Sigmoid colon (tissue), 7 donors: ENCODE measurements at places on chromosomes 11 and 22. TPM values are rescaled to one million over a fixed set of nuclear protein-coding genes. Genes with fewer than 3 reads are reported as not detected.

LGALS12 gene
- total RNA-seq, result 5.4 TPM

ZBTB44 gene
- total RNA-seq, result 162 TPM

RAB38 gene
- 1.2 TPM for total RNA-seq

RFPL2 gene
- not detected for total RNA-seq

OR52K2 gene
- total RNA-seq, result 0.41 TPM

CYTH4 gene
- total RNA-seq, result 6.1 TPM

ARSA gene
- 22.8 TPM for total RNA-seq

NRIP3 gene
- total RNA-seq, result 3.6 TPM

CRKL gene
- total RNA-seq, result 37.1 TPM

C1QTNF4 gene
- total RNA-seq, result 6.1 TPM

MMP27 gene
- not detected for total RNA-seq

CSNK2A3 gene
- 0.33 TPM for total RNA-seq

LYVE1 gene
- 158 TPM for total RNA-seq

DNA sequence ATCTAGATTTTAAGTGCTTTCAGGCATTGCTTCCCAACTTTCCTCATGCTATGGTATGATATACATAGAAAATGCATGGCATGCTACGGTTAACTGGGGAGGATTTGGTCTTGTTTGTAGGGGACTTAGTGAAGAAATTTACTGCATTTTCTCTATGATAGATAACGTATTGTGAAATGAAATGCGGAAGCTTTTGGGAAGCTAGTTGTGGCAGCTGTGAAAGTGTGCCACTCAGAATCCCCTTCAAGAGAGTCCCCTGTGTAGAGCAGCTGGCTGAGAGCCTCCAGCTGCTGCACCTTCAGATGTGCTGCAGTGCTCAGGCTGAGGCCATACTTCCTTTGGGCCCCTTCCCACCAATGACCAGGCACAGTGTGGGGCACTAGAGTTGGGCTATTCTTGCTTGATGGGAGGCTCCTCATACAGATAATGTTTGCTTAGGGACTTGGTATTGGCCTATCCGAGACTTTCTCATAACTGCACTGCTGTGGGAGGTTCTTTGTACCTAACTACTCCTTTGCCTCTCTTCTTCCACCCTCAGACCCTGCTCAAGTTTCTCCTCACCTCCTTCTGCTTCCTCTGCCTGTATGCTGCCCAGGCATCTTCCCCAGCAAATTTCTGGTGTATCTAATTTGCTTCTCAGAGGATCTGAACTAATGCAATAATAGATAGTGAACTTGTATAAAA is 67.3 kb downstream of the HIPK3 start:
- DNase-seq, result no peak

DNA sequence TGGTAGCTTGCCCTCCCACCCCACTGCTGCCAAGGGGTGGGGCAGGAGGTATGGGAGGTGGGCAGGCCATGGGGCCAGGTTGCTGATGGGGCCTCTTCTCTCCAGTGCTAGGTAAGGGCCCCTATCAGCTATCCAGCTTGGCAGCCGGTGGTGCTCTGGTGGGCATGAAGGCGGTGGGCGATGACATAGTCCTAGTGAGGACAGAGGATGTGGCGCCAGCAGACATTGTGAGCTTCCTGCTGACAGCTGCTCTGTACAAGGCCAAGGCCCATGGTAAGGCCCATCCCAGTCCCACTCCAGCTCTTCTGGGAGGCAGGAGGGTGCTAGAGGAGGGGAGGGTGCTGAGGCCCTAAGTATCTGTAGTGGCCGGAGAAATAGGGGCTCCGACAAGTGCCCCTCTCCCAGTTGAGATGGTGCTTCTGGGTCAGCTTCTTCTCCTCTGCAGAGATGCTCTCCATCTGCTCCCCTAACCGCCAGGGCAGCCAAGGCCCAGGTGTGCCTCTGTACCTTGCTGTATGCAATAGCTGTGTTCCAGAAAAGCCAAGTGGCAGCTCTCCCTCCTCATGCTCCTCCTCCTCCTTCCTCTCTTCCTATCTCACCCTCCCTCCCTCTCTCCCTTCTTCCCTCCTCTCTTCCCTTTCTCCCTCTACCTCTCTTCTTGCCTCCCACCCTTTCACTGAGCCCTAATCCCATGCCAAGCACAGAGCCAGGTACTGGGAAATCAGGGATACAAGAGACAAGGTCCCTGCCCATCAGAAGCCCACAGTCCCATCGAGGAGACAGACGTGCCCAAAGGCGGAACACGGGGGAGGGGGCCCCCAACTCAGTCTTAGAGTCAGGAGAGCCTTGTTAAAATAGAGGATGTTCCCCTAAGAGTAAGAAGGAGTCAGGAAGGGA is 55.3 kb downstream of the OTOG start:
- peak; percentile 40 for DNase-seq

- peak; percentile 61 for DNase-seq
Observed at GRCh38 chr11:68905421-68906360, 2.0 kb downstream of the IGHMBP2 start.

DNA sequence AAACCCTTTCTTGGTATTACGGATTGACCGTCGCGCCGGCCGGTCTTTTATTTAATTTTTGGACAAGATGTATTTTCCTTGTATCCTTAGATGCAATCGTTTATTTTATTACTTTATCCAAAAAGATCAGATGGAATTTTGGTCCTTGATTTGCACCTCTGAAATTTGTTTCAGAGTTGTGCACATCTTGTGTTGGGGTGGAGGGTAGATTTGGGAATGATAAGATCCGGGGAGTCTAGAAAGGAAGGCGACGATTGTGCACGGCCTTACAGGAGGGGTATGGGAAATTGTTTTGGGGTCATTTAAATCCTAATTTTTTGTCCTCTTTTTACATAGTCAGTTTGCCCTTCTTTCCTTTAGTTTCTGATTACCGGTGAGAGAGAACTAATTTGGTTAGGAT is 1.4 kb downstream of the KDM2A start:
- DNase-seq, result no peak

- DNase-seq, result no peak
Observed at GRCh38 chr11:85098996-85099395, 528.1 kb downstream of the DLG2 start.

- peak; percentile 63 for DNase-seq
Observed at GRCh38 chr11:124867700-124868099, 2.5 kb downstream of the ROBO3 start.

- no peak for DNase-seq
Observed at GRCh38 chr11:4454021-4454420, 4.9 kb downstream of the OR52K2 start.

DNA sequence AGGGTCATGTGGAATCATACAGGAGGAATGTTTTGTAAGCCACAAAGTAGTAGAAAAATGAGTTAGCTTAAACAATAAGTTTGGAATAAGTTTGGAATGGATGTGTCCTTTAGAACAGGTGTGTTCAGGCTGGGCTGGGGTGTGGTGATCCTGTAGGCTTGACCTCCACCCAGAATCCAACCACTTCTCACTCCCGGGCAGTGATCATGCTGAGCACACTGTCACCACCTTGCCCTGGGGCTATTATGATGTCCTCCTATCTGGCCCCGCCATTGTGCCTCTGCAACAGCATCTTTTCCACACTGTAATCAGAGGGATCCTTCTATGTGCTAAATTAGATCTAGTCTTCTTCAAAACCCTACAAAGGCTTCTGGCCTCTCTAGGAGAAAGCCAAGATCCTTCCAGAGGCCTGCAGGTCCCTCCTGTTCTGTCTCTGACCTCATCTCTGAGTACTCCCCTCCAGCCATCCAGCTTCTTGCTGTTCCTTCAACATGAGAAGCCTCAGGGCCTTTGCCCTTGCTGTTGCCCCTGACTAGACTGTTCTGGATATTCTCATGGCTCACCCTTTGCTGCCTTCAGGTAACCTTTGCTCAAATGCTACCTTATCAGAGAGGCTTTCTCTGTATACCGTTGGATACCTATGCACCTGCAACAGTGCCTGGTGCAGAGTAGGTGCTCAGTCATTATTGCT is 18.8 kb upstream of the ACCSL start:
- no peak for DNase-seq

DNA sequence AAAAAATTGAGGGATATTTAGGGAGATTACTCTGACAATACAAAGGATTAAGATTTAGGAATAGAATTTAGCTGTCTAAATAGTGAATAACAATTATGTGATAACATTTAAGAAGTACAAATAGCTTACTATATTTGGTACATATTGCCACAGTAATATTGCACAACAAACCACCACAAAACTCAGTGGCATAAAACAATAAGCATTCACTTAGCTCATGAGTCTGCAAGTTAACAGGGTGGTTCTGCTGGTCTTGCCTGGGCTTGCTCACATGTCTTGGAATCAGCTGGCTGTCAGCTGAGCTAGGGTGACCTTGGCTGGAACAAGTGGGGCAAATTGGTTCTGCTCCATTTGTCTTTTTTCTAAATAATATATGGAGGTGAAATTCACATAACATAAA is 115.1 kb downstream of the DCDC1 start:
- no peak for DNase-seq

- DNase-seq, result no peak
Observed at GRCh38 chr11:19953336-19953735, 206.9 kb downstream of the DBX1 start.

- DNase-seq, result no peak
Observed at GRCh38 chr11:26712497-26712896, 9.4 kb downstream of the SLC5A12 start.

- no peak for DNase-seq
Observed at GRCh38 chr11:111909378-111909777, 2.2 kb downstream of the CRYAB start.

GRCh38 chr11:130068546-130068985 is 1.1 kb upstream of the APLP2 start:
- DNase-seq, result no peak

DNA sequence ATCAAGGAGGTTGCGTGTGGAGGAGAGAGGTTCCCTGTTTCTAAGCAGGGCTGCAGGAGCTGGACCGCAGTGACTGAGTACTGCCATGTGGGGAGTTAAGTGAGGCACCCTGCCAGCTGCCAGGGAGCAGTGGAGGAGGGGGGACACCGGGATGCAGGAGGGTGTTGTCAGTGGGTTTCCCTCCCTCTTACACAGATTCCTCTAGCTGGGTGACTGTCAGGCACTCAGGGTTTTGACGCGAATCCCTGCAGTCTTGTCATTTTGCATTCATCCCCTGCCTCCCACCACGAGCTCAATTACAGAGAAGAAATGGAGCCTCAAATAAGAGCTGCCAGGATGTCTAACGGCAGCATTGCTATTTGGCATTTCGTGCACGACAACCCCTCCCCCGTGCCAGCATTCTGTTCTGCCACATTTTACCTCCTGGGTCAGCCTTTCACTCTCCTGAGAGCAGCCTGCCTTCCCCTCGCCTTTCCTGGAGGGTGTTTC is 119.8 kb upstream of the SORL1-AS1 start:
- no peak for DNase-seq

DNA sequence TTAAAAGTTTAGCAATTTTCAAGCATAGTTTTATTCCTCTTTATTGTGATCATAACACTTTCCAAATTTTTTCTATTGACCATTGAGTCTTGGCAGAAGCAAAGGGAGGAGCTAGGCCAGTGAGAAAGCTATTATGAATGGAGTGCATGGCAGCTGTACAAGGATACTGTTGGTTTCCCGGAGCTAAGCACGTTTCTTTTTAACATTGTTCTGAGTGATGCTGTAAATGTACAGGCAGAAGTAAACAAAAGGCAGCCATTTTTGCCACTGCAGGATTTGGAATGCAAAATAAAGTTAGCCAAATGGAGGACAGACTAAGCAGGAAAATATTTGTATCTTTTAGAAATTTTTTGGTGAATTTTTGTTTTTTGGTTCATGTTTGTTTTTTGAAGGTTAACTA is 16.2 kb downstream of the CBL start:
- DNase-seq, result no peak

GRCh38 chr11:128745311-128746136 is 51.7 kb downstream of the FLI1 start:
- no peak for DNase-seq

DNA sequence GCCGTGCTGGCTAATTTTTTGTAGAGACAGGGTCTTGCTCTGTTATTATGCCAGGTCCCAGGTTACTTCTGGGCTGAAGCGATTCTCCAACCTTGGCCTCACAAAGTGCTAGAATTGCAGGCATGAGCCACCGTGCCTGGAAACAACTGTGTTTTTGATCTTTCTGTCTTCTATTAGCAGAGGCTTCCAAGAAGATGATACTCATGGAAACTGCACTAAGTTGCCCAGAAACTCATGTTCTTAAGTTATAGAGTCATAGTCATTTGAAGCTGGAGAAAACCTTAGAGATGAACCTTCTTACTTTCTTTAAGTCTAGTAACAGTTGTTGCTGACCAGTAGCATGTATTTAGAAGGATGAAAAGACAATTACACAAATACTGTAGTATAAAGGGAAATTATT is 37.1 kb upstream of the HSPA8 start:
- no peak for DNase-seq

DNA sequence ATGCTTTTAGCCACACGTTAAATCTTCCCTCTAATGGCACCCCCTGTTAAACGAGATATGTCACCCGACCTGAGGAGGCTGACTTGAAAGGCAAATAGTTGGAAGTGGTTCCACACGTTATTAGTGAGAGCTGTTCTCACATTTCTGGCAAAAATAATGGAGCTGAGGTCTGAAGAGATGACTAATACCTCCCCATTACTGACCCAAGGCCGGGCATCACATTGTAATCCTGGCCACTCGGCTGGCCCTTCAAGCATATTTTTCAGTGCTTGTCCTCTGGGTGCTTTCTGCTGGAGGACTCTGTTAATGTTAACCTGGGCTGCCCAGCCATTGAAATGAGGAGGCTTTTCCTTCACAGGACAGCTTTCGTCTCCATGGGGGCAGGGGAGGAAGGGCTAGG is 260.0 kb upstream of the CADM1 start:
- DNase-seq, result no peak

DNA sequence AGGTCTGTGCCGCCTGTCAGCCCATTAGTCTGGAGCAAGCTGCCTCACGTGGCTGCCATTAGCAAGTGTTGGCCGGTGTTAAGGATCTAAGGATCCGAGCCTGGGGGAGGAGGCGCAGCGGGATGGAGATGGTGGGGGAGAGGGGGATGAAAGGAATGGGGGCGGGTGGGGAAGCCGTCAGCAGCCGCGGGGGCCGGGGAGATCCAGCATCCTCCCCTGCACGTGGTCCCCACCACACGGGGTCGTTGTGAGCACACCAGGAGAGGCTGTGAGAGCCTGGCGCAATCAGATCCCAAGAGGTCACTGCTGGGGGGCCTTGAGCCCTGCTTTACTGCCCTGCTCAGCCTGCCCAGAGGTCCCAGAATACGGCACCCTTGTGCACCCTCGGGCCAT is 7.3 kb downstream of the CABP7 start:
- no peak for DNase-seq
